Mesenteric fat pad (tissue), 1 donor: ENCODE measurements at places on chromosomes 13 and 19. TPM values are rescaled to one million over a fixed set of nuclear protein-coding genes. Genes with fewer than 3 reads are reported as not detected.

DNA sequence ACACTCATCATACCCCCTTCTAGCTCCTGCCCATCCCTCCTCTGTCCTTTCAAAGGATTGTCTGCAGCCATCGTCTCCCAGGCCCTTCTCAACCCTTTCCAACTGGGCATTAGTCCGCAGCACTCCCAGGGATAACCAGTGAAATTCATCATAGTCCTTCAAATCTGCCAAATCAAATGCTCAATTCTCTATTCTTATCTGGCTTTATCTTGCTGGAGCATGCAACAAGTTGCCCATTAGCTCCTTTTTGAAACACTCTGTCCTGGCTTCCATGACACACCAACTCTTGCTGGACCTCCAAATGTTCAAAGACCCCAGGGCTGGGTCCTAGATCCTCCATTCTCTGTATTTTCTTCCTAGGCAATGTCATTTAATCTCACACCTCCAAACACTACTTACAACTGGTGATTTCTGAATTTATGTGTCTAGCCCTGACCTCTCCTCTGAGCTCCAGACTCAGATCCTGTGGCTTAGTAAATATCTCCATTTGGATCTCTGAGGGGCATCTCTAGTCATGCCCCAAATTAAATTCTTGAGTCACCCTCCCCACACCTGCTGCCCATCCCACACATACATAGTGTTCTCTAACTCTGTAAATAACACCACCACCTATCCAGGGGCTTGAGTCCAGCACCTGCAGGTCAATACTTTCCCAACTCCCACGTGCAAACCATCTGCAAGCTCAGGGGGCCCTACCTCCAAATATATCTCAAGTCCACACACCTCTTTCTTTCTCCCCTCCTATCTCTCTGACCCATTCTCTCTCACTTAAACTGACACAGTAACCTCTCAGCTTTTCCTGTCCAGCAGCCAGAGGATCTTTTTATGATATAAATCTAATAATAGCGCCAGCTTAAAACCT, 9.1 kb upstream of the ANKRD10 start:
- DNase-seq = no peak

DNA sequence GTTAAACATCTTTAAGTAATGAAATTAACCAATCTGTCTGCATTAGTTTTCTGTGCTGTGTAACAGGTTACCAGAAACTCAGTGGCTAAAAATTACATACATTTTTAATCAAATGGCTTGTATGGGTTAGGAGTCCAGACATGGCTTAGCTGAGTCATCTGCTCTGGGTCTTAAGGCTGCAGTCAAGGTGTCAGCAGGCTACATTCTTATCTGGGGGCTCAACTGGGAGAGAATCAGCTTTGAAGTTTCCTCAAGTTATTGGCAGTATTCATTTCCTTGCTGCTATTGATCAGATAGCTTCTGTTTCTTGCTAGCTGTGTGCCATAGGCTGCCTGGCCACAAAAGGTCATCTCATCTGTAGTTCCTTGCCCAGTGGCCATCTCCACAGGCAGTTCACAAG, 1163.0 kb downstream of the DIAPH3 start:
- no peak for DNase-seq

Gene BRME1
- total RNA-seq = 0.67 TPM

Gene GNA15
- 15.4 TPM for total RNA-seq

- DNase-seq = no peak
These were observed at the start of gene CEACAM20 for GRCh38 chr19:44529536-44529935. Gene CEACAM20 (minus strand): TSS chr19:44529675. CDS start chr19:44529509, 166 bp downstream.

GRCh38 chr19:6127716-6128335, 7.6 kb upstream of the ACSBG2 start:
- DNase-seq = no peak

DNA sequence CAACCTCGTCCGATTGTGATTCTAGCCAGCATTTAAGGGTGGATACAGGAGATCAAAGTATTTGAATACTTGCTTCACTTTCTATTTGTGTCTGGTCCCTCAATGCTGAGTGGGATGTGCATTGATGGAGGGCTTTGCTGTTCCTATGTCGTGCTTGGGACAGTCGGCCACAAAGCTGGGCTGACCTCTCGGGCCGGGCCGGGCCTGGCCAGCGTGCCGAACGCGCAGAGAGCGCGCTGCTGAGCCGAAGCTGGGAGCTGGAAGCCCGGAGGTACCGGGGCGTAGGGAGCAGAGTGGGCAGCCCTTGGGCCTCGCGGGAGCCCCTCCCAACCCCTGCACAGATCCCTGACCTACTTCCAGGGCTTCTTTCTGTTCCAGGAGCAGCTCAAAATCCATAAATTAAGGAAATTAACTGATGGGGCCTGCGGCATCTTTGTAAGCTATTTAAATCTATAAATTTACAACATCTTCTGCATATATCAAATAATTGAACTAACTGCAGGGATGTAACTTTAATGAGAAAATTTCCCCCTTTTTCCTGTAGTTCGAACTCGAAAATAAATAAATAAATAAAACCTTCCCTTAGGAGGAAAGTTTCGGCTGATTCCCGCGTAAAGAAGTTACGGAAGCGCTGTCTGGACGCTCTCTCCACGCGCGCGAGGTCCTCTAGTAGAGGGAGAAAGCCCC, 1.8 kb upstream of the KCTD15 start:
- DNase-seq = no peak

Gene ZNF154
- 4.8 TPM for total RNA-seq

DNA sequence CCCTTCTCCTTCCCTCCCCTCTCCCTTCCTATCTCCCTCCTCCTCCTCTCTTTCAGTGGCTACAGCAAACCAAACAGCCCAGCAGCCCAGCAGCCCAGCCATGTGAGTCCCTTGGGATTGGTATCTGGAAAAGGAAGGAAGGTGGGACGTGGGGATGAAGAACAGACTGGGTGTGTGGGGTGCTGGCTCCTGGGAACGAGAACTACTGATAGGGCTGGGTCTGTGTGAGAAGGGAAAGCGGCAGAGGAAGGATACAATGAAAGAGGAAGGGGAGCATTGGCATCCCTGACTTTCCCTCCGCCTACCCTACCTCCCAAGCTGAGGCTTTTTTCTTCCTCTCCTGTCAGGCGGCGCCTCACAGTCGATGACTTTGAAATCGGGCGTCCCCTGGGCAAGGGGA, 863 bp downstream of the AURKC start:
- DNase-seq = no peak

GRCh38 chr13:59398127-59398526, 765.6 kb downstream of the DIAPH3 start:
- no peak for DNase-seq

- DNase-seq = no peak
These were observed 38.1 kb downstream of the MIPEP start for GRCh38 chr13:23851106-23851505.

- no peak for DNase-seq
These were observed 18.1 kb upstream of the GSX1 start for GRCh38 chr13:27774169-27774568.

- DNase-seq = no peak
These were observed 26.1 kb upstream of the EEF1AKMT1 start for GRCh38 chr13:20799726-20800416.

- DNase-seq = no peak
These were observed 9.1 kb upstream of the LHFPL6 start for GRCh38 chr13:39612023-39612637.

DNA sequence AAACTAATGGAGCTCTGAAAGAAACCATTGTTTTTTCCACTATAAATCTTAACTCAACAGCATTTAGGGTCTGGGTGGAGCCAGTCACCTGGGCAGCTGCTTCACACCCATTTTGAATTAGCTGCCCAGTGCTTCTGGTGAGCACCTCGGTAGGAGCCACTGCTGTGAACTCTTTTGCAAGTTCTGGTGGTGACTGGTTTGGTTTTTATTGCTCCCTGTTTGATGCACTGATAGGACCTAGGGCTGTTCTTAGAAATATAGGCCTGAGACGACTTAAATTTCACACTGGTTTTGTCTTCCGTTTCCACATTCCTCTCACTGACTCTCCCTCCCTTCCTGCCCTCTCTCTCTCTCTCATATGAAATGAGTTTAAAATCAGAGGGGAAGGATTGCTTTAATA, 103.9 kb downstream of the GGACT start:
- no peak for DNase-seq

Gene FXYD1
- 47.3 TPM for total RNA-seq

- no peak for DNase-seq
These were observed 11.7 kb upstream of the KL start for GRCh38 chr13:33004511-33004910.

Gene ALKBH6
- 12.6 TPM for total RNA-seq

Gene ADGRE3
- total RNA-seq = 0.19 TPM

DNA sequence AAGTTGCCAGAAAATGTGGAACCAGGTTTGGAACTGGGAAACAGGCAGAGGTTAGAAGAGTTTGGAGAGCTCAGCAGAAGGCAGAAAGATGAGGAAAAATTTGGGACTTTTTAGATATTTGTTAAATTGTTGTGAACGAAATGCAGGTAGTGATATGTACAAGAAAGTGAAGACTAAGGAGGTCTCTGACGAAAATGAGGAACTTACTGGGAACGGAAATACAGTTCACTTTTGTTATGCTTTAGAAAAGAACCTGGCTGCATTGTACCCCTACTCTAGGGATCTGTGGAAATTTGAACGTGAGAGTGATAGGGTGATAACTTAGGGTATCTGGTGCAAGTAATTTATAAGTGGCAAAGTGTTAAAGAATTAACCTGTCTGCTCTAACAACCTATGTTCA, 632.4 kb downstream of the SLITRK5 start:
- DNase-seq = no peak

DNA sequence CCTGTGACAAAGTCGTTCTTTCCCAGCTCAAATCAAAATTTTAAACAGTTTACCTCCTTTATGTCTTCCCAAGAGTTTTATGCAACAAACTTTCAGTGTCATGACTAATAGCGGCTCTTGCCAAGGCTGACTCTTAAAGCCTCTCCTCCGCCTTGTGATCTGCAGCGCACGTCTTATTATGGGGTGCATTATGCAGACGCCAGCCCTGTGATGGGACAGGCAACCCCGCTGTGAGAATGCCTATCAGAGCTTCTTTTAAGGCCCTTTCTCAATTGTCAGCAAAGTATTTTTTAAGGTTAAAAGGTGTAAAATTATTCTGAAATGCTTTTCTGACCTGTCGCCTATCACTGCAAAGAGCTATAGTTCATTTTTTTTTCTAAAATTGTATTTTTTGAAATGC, 152.8 kb downstream of the SOX1 start:
- no peak for DNase-seq
